ENCODE measurements at places on chromosomes 7 and 10. TPM values are rescaled to one million over a fixed set of nuclear protein-coding genes. Genes with fewer than 3 reads are reported as not detected.

GRCh38 chr7:154918741-154919140, 84.2 kb downstream of the PAXIP1 start:
- DNase-seq = no peak

CHN2 gene
- total RNA-seq = 8.4 TPM

DNA sequence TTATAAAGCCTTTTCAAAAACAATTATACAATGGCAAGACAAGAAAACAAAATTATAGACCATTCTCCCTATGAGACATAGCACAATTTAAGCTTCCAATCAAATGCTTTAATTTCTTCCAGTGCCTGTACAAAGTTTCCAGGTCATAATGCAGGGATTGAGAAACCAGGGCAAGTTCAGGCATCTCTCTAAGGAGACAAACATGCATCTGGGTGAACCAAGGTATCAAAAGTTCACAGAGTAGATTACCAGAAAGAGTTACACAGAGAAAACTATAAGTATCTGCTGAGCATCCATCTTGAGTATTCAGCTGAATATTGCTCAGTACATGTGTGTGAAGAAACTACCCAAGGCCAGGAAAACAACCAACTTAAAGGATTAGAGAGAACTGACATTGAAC, 89.1 kb downstream of the COL28A1 start:
- no peak for DNase-seq

DNA sequence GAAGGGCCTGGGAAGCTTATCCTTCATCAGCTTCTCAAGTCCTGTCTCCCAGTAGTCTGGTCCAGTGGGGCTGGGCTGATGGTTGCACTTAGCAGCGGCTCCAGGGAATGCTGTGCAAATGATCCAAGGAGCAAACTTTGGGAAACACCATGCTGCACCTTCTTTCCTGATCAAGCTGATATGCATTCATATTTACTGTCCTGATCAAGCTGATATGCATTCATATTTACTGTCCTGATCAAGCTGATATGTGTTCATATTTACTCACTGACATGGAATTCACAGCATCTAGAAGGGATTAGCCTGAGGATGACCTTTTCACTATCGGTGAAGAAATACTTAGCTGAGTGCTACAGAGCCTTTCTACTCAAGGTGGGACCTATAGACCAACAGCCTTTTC, 330.7 kb downstream of the BMPER start:
- DNase-seq = no peak

- DNase-seq = no peak
These were observed 47.7 kb downstream of the NPVF start for GRCh38 chr7:25180592-25180923.

OR2A42 gene
- 0.14 TPM for total RNA-seq

- DNase-seq = no peak
These were observed 16.6 kb downstream of the KLHDC10 start for GRCh38 chr7:130086938-130087337.

DNA sequence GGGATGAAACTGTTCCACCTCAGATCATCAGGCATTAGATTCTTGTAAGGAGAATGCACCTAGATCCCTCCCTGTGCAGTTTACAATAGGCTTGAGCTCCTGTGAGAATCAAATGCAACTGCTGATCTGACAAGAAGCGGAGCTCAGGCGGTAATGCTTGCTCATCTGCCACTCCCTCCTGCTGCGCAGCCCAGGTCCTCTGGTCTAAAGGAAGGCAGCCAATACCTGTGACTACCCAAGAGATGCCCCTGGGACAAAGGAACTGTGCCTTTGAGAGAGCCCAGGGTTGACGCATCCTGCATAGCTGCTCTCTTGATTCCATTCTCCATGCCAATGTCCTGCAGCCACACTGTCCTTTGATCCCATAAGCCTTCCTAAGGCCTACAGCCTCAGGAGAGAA, 73.1 kb downstream of the ADCYAP1R1 start:
- DNase-seq = no peak

DNA sequence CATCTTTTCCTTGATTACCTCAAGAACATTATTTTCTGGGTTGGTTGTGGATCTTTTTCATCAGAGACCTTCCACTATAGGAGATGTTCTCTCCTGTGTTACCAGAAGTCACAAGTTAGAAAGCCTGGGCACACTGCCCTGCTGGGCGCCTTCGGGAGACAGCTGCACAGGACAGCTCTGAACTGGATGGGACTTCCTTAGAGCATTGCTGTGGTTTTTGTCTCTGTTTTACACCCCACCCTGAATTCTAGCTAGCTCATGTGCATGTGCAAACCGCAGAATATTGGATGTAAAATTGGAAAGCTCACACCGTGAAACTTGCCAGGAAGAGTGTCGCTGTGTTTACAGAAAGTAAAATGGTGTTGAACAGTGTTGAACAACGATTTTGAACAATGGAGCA, 54.4 kb upstream of the SEC61G start:
- DNase-seq = no peak

DNA sequence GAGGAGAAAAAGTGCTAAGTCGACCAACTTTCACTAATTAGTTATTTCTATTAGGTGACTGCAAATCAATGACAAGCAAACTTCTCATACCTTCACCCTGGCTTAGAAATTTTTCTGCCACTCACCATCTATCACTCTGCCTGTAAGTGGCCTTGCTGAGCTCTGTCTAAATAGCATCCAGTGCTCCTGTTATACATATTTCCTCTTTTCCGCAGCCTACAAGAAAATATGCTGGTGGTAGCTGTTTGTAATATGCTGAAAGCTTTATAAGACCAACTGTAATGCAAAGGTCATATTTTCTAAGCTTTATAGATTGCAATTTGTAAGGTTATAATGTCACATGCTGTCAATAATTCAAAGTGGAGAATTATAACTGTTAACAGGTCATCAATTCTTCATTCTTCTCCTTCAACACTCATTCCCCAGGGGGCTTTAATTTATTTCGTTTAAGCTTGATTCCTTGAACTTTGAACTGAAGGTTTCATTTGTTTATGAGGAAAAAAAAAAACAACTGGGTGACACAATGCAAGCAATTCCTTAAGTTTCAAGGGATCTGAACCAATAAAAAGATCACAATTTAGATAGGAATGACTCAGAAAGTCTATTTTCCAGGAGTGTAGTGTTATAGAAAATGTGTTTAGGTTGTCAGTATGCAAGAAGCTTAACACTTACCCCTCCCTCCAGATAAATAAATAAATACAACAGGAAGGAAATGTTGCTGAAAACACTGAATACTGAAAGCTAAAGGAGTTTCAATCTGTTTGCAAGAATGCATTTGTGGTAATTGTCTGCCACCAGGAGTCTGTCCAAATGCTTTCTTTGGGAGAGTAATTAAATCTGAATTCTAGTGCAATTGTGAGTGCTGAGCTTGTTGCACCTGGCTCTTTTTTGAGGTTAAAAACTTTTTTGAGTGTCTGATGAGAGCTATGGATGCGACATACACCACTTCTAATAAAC, 183.7 kb downstream of the SORCS1 start:
- no peak for DNase-seq

DNA sequence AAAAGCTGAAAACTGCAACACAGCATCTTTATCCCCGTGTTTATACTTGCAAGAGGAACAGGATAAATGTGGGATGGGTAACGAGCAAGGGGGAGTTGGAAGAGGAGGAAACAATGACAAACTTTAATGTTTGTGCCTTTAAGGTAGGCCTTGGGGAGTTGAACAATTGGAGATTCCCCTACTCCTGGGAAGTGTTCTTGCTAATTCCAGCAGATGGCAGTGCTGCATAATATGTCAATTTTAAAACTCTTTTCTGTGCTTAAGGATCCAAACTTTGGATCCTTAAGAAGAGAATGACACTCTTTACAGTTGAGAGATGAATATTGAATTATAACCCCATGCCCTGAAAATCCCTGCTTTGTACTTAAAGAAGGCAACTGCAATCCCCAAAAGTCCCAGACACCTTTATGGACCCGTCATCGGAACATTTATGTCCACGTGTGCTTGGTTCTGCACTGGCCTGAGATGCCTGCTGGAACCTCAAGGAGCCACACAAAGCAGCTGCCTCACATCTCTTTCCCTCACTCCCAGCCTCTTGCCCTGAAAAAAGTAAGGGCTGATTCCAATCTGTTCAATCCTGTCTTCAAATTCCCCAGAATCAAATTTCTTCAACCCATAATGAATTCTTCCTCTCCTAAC, 12.0 kb downstream of the IFIT5 start:
- DNase-seq = no peak

CPN1 gene
- not detected for total RNA-seq

- peak; percentile 65 for DNase-seq
These were observed 79.2 kb upstream of the INSIG1 start for GRCh38 chr7:155218276-155219153.

- peak; percentile 67 for DNase-seq
These were observed 28.2 kb downstream of the PFKP start for GRCh38 chr10:3095373-3096139.

DNA sequence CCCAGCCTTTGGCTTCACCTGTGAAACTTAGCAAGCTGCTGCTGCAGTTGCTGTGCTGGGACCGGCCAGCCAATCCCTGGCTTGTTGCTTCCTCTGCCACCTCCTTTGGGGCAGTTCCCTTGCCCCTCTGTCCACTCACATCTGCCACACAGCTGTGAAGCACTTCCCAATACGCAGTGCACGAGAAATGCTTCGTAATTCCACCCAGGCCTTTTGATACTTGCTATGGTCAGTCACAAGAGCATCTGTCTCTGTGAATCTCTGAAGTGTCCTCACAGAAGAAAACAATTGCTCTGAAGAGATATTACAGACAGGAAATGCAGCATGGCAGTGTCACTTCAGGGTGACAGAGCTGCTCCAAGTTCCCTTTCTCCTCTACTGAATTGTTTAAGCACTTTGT, 208.5 kb downstream of the PTEN start:
- DNase-seq = no peak

- no peak for DNase-seq
These were observed 80.0 kb downstream of the ARID5B start for GRCh38 chr10:61981460-61981859.

TMEM176B gene
- total RNA-seq = 65.3 TPM

DNA sequence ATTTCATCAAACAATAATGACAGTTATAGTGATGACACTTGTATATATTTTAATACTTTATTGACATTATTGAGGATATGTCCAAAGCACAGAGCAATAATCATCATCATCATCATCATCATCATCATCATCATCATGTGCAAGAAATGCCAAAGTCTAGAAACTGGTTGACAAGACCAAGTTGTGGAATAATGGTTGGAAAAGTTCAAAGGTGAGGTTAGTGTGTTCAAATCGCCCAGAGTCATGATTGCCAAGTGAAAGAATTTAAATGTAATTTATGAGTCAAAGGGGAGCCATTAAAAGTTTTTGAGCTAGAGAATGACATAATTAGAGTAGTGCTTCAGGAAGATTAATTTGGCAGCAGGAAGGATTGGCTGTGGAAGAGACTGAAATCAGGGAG, 852.4 kb downstream of the SORCS1 start:
- no peak for DNase-seq

DNA sequence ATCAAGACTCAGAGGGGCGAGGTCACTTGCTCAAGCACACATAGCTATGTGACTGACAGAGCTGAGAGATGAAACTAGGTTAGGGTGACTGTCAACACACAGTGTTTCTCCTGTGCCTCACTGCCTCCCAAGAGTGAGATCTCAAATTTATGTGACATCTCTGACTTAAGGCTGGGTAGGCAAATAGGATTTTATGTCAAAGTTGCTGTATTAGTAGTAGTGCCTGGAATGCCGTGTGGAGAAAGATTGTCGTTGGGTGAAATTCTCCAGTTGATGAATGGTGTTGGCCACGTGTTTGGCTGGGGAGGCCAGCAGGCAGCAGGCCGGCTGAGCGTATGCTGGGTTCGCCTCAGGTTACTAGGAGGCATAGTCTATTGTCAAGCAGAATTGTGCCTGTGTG, 148.3 kb upstream of the BMPER start:
- DNase-seq = no peak

FBXL13 gene
- total RNA-seq = 3.2 TPM

GRCh38 chr7:93559639-93560491, 14.7 kb downstream of the CALCR start:
- DNase-seq = no peak
